ENCODE measurements at places on chromosomes 12 and 14.

DNA sequence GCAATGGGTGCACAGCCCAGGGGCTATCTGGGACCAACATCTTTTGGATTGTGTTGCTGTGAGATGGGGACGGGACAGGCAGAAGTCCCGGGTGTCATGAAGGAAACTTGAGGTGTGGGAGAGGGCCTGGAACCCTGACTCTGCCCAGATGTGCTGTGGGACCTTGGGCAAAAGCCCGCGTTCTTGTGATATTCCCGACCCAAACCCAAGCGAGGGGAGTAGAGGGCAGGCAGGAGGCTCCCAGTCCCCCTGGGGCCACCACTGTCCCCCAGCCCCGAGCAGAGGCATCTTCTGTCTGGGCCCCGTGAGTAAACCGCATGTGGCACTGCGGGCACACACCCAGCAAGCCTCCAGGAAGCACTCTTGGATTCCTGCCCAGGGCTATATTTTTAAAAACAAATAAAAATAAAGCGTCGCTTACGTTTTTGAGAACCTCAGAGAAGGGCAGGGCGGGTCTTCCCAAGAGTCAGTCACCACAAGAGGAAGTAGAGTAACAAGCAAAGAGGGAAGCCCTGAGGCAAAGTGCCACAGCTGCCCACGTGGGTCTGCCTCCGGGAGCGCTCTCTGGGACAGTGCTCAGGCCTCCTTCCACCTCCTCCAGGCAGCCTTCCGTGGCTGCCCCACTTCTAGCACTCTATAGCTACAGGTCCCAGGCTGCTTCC is 39.5 kb downstream of the BEGAIN start:
- DNase-seq = peak; percentile 71

GRCh38 chr12:122489038-122489437 is 11.7 kb downstream of the ZCCHC8 start:
- DNase-seq = no peak

DNA sequence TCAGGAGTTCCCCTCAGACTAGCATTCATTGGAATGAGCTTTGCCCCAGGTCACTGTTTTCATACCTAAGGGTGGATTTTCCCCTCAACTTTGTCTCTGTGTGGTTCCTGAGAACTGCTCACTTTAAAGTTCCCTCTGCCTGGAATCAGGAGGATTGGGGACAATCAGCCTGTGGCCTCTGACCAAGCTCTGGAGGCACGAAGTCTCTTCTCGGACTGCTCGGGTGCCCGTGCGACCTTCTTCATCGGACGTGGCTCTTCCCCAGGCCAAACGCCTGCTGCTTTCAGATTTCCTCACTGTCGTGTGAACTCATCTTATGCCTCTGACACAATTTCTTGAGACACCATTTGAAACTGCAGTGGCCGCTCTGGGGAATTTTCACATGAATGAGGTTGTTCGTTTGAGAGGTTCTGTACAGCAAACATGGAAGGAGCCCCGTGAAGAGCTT is 153.7 kb upstream of the PZP start:
- no peak for DNase-seq

DNA sequence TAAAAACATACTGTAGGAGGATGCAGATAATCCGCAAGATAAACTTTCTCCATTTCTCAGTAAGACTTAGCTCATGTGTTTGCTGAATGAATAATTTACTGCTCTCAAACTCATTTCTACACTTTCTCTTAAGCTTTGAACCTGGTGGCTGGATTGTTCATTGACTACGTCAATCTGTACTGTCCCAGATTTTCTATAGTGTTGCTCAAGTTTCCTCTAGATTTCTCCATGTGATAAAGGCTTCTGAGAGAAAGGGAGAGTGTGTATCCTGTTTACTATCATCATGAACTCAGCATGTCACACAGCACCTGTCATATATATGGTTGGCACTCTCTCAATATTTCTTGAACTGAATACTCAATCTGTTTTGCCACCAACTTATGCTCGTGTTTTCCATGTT is 518.0 kb upstream of the TBX3 start:
- peak; percentile 17 for DNase-seq

DNA sequence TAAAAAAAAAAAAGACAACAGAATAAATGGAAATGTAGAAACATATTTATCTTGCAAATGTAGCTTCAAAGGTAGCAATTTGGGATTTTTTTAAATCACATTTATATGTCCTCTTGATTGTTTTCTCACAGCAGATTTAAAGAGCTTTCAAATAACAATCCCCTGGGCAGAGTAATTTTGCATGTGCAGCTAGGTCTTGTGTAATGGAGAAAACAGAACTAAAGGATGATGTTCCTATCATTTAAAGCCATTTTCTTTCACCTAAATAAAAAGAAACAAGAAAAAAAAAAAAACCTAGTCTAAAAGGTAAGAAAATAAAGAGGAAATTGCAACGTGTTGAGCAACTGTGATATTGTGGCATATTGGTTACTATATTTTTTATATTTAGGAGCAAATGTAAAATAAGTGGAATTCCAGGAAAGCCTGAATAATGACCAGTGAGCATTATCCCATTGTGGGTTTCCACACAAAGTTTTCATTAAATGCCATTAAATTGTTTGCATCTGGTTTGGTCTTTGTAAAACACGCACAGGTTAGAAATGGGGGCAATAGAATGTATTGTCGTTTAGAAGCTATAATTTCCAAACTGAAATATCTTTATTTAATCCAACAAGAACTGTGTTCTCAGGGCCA is 215.6 kb downstream of the SLC6A15 start:
- DNase-seq = no peak

DNA sequence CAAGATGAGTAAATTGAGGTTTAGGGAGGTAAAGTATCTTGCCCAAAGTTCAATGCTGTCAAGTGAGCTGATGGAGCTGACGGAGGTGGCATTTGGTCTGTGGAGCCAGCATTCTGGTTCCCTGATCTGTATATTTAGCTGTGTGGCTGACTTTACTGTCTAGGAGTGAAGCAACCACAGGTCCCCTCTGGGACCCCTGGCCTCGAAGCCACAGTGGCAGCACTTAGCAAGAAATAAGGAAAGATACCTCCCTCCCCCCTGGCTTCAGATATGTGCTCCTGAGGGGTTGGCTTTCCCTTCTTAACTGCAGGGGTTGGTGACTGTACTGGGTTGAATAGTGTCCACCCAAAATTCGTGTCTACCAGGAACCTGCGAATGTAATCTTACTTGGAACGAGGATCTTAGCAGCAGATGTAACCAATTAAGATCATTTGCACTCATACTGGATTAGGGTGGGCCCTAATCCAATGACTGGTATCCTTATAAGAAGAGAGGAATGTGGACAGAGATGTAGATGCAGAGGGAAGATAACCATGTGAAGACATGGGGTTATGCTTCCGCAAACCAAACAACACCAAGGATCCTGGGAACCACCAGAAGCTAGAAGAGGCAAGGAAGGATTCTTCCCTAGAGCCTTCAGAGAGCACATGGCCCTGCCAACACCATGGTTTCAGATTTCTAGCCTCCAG is 2.0 kb upstream of the ACVR1B start:
- DNase-seq = no peak

GRCh38 chr12:81141217-81141616 is 63.3 kb downstream of the ACSS3 start:
- DNase-seq = no peak

- peak; percentile 40 for DNase-seq
These were observed 56.2 kb downstream of the SSPN start for GRCh38 chr12:26251600-26251999.

GRCh38 chr14:99991331-99991730 is 73.9 kb upstream of the EVL start:
- no peak for DNase-seq

DNA sequence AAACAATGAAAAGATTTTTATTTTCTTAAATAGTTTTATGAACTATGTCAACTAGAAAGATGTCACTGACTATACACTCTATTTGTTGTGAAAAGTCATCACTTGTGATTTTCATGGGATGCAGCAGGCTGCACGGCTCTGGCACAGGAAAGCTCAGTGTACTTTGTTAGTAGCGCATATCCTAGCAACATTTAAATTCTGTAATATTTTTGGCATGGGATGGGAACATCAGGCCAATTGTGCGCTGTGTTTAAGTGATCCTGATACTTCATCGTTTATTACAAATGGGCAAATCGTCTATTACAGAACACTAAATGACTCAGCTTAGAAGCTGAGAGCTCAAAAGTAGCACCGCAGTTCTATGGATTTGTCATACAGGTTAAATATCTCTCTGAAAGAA is 60.7 kb upstream of the SAV1 start:
- no peak for DNase-seq

GRCh38 chr14:30796707-30797106 is 77.7 kb upstream of the COCH start:
- no peak for DNase-seq

- no peak for DNase-seq
These were observed 137.1 kb upstream of the PMCH start for GRCh38 chr12:102334765-102335164.

- no peak for DNase-seq
These were observed 61.5 kb downstream of the CMKLR1 start for GRCh38 chr12:108277613-108278012.

DNA sequence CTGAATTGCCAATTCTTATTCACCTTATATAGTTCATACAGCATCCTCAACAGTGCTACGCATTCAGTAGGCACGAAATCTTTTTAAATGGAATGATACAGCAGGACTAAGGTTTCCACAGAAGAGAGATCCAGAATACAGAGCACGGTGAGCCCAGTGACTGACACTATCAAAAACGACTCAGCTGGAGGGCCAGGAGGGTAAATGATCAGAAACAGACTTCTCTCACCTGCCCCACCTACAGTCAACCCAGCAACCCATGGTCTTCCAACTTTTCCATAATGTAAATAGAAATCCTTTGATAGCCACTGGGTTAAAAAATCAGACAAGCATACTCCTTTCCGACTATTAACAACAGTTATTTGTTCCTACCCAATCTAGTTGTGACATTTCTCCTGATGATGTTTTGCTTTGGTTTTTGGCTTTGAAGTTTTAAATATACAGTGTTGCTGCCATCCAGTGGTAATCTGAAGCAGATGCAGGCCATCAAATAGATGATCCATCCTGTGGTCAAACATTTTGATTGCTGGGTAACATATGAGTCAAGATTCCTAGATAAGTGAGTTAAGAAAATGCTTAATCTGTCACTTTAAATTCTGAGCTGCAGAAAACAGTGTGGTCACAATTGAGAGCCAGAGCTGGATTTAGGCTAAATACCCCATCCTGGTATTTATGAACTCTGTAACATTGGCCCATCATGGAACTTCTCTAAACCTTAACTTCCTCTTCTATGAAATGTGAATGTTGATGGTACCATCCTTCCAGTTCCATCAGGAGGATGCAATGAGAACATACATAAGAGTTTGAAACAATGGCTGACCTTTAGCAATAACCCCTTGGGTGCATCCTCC is 42.0 kb downstream of the GPHB5 start:
- DNase-seq = peak; percentile 76

DNA sequence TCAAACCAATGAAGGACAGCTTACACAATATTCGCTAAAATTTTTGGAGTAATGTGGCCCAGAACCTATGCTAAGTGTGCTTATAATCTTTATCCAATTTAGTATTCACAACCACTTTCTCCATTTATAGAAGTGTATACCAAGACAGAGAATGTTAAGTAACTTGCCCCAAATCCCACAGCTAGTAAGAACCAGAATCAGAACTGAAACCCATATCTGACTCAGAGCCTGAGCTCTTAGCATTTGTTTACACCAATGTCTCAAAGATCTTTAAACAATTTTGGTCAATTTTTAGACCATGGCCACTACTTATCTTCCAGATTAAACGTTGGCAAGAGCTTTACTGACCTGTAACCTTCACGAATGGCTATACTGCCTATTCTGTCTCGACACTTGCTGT is 53.0 kb downstream of the PAPLN start:
- DNase-seq = no peak

GRCh38 chr12:108671110-108671509 is 37.4 kb upstream of the SELPLG start:
- DNase-seq = no peak

DNA sequence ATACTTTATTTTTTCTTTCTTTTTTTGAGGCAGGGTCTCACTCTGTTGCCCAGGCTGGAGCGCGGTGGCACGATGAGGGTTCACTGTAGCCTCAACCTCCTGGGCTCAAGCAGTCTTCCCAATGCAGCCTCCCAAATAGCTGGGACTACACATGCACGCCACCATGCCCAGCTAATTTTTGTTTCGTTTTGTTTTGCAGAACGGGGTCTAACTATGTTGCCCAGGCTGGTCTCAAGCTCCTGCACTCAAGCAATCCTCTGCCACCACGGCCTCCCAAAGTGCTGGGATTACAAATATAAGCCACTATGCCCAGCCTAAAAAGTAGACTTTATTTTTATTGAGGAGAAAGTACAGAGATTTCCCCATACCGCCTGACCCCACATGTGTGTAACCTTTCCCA is 4.7 kb upstream of the MSI1 start:
- DNase-seq = no peak

GRCh38 chr12:83515306-83516026 is 828.8 kb downstream of the TMTC2 start:
- no peak for DNase-seq
